ENCODE measurements at places on chromosomes 5 and 9.
A peak's percentile ranks its signal among the peaks of the same experiment; 100 is the strongest.

DNA sequence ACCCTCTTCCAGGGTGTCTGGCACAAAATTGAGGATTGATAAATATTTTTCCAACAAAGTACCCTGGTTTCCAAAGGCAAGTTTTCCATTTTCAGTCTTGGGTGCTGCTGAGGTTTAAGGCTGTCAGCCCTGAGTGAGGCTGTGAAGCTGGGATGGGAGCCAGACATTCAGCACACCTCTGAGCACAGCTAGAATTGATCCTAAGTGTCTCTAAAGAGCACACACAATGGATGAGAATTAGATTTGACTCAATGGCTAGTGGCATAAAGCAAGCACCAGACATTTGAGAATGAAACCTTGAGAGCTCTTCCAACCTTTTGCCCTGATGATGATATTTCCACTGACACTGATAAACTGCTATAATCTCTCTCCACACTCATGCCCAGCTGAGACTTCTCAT, 131.5 kb downstream of the MARCHF11 start:
- no peak for DNase-seq

DNA sequence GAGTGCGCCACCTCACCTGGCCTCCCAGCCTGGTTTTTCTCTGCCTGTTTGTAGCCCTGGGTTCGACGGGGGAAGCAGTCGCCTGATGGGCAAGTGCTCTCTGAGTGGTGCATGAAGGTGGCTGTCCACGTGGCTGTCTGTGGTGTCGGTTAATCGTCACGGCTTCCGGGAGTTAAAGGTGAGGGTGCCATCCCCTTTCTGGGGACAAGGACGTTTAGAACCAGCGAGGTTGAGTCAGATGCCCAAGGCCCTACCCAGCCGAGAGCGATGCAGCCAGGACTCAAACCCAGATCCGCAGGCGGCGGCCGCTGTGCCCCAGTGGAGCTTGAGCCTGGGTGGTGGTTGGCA, 47.7 kb downstream of the RXRA start:
- no peak for DNase-seq

DNA sequence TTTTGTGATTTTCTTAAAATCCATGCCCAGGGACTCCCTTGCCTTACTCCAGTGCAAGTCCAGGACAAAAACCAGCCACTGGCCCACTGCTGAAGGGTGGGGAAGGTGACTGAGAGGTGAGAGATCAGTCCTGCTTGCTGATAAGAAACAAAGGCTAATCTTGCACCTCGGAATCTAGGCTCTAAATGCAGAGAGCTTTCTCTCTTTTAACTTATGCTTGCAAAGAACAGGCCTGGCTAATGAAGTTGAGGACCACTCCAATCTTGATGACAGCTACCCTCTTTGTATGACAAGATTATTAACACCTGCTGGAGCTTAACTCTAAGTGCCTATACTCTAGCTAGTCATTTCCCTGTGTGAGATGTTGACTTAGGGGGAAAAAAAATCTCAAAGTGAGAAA, 8.8 kb downstream of the TLE1 start:
- no peak for DNase-seq

DNA sequence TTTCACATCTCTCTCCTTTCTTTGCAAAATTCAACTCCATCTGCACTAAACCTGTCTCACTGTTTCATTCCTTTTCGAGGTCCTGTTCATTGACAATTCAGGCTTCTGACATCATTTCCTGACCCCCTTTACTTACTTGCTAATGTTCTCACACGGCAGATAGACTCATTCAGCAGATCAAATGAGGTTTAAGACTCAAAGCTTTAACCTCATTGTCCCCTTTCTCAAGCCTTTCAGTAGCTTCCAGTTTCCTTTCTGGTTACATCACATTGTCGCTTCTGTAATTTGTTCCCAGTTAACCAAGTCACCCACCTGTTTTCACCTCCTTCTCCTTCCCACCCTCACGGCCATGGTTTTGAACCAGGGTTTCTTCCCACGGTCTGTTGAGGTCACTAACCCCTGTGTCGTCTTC, 143.4 kb upstream of the OTULINL start:
- DNase-seq, result no peak

DNA sequence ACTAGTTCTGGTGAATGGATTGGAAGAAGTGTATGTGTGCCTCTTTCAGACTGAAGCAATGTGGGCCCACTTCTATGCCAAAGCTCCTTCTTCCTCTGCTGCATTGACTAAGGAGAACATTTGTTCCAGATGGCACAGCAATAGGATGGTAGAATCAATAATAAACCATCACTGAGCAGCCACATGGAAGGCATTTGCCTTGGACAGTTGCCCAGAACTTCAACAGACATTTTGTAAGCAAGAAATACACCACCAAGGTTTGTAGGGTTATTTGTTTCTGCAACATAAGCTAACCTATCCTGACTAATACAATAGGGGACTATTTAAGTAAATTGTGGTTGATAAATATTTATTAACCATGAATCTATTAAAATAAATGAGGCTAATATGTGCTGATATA, 37.7 kb upstream of the CSNK1G3 start:
- no peak for DNase-seq

DNA sequence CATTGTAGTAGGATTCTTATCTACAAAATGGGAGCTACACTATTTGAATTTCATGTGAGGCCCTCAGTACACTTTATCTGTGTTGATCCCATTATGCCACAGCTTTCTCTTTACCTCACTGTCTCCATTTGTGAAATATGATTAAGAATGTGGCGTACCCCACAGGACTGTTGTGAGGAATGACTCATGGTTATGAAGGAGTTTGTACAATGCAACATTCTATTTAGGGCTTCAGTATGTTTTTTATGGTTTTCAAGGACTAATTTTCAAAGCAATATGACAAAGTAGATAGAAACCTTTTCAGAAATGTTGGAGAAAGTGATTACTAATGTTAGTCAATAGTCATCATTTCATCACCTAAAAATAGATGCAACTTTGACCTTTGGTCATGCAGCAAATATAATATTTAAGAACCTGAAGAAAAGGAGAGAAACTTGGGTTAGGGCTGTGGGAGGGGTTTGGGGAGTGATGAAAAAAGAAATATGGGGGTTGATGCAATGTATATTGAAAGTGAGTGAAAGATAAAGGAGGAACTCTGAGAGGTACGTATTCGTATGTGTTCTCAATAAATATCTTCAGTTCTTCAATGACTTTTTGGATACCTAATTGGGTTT, 53.7 kb upstream of the PIP5K1B start:
- peak; percentile 31 for DNase-seq

DNA sequence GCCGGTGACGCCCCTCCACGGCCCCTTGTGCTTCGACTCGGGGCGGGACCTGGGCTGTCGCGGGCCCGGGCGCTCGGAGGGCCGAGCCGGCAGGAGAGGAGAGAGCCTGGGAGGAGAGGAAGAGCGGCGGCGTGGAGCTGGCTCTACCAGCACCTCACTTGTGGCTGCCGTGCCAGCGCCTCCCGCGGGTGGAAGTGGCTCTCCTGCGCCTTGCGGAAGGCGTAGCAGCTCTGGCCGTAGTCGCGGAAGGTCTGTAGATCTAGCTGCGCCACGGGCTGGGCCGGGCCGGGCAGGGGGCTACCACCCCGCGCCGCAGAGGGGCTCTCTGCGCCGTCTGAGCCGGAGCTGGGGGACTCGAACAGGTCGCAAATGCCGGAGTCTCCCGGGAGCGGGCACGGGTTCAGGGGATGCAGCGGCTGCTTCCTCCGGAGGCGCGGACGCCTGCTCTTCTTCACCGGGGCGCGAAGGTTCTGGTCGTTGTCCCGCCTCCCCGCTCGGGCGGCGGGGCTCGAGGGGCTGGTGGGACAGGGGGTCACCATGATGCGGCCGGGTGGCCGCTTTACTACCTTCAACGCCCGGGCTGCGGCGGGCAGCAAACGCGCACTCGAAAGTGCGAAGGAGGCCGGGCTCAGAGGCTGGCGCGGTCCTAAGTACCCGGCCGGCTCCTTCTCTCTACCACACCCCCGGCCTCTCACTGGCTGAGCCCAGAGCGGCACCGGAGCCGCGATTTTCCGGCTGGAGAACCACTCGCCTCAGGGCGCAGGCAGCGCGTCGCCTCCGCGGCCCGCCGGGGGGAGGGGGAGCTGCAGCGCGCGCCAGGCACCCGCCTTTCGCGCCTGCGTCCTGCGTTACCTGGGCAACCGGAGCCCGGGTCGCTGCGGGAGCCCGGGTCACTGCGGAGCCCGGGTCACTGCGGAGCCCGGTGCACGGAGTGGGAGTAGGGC, at the start of gene CCNO:
Gene CCNO, minus strand, starts transcription at position 624 of the 944 bp plus-strand sequence. Its CDS starts 85 bp downstream, at position 539.
- DNase-seq, result peak; percentile 64

GRCh38 chr9:98986866-98987651, 43.4 kb downstream of the COL15A1 start:
- DNase-seq, result no peak

DNA sequence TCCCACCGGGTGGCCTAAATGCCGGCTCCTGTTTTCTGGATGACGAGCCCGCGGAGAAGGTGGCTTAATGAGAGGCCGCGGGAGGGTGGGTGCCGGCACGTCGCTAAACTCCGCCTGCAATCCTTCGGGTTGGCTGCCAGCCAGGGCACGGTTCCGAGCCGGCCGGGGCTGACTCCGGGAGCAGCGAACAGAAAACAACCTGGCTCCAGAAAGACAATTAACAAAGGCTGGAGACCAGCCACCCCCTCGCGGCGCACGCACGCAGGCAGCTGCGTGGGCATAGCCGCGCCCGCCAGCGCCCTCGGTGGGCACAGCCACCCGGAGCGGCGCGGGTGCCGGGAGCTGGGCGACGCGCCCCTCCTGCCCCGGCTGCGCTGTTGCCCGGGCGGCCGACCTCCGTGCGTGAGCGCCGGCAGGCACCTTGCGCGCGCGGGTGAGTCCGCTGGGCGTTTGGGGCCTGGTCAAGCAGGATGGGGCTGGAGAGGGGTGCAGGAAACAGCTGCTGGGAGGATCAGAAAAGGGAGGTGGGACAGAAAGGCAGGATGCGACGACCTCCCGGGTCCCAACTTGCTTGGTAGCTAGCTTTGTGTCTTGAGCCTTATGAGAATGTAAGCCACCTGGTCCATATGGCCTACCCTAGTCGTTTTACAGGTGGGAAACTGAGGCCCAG, at the start of gene ARHGEF37:
Gene ARHGEF37, plus strand, starts transcription at position 307 of the 670 bp plus-strand sequence. CDS start 16,272 bp downstream, outside the sequence.
- DNase-seq, result peak; percentile 29

DNA sequence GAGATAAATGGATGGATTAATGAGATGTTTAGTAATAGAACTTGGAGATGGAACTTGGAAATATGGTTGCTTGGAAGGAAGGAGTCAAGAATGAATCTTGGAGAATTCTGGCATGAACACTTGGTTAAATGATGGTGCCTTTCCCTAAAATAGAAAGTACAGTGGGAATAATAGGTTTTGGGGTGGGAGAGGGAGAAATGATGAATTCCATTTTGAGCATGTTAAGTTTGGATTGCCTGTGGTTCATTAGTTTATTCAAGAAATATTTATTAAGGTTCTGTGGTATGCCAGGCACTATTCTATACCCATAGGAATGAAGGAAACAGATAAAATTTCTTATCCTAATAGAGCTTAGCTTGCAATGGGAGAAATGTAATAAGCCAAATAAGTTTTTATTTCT, 58.4 kb downstream of the PBX3 start:
- DNase-seq, result no peak

DNA sequence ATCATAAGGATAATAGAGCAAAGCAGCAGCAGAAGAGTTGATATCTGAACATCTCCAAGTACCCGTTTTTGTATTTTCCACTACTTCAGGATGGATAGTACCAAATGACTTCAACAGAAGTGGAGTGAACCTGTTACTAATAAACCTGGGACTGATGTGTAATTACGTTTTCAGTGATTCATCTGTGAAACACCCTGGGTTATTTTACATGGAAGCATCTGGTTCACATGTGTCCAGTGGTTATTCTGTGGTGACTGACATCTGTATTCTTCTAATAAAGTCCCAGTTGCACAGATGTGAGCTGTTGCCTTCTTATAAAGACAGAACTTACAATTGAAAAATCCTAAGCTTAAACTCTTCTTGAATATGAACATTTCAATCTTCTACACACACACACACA, 139.7 kb upstream of the VCAN start:
- DNase-seq, result no peak

DNA sequence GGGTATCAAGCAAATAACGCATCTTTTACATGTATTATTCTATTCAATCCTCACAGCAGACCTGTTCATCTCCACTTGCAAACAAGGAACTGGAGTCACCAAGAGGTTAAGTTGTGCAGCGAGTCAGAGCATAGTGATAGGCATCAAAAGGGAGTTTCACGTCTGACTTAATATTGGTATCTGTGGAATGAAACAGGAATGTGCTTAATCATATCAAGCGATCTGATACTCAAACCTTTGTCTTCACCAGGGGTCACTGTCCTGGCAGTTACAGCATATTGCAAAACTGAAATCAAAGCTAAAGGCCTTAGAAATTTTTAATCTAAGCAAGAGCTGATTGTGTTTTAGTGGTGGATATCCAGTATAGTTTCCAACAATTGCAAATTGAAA, 271.6 kb downstream of the PLK2 start:
- no peak for DNase-seq

DNA sequence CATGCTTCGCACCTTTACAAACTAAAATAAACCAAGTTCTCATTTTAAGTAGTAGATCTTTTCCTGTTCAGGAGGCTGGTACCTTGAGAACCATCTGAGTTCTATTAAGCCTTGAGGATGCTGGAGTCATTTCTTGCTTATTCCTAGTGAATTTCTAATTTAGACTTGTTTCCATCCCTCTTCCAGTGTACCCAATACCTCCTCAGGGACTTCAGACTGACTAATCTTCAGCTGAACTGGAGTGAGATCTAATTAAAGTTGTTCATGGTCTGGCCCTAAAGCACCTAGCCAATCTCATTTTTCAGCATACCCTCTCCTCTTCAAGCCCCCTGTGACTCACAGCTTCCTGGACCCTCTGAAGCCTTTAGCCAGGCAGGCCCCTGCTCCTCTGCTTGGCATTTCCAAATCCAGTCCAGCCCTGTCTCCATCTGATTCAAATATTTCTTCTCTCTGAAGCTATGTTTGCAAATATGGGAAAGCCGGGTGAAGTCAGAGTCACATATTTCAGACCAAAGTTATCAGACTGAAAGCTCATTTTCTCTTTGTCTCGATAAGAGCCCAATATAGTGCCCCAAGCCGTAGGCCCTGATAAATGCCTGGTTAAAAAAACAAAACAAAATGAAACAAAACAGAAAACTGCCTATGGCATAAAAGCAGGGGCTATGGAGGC, 19.4 kb upstream of the TNFSF15 start:
- DNase-seq, result no peak

All from GM06990 (cell line).